ENCODE measurements at places on chromosomes 6 and 20.

- no peaks in the 10 kb centered on the region for H3K27me3 ChIP-seq
- peaks cover 32% of the 10 kb centered on the region for H3K4me1 ChIP-seq
- DNase-seq, result no peak
- peak overlapping the region; percentile 43 for H3K4me3 ChIP-seq
- H3K36me3 ChIP-seq, result no peaks in the 10 kb centered on the region
Measured at GRCh38 chr20:32562495-32562911, 22.6 kb downstream of the NOL4L start.

DNA sequence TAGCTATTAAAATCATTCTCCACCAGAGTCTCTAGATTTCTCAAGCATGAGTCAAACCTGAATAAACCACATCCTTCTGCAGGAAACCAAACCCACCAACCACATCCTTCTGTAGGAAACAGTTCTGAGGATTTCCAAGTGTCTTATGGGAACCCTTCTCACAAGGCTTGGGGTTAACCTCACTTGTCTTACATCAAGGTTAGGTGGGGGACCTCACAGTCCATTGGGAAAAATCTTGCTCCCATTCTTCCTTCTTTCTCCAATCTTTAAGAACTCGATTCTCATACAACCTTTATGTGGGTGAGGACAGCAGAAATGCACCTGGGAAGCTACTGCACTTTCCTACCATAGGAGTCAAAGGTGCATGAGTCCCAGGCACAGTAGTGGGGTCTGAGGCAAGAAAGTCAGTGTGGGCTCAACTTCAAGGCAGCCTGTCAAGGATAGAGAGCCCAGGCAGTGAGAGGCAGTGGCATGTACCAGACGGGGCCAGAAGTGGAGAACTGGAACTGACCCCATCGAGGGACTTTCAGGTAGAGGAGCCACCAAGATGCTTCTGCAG, 114.5 kb downstream of the SLC22A3 start:
- H3K4me3 ChIP-seq, result peak overlapping the region; percentile 81
- H3K27ac ChIP-seq, result peak overlapping the region; percentile 94
- H3K27me3 ChIP-seq, result no peaks in the 10 kb centered on the region
- DNase-seq, result peak; percentile 87

- H3K27ac ChIP-seq, result peak overlapping the region; percentile 85
- peaks cover 26% of the 10 kb centered on the region for H3K4me1 ChIP-seq
- H3K4me3 ChIP-seq, result peak overlapping the region; percentile 86
- DNase-seq, result no peak
- peaks cover 28% of the 10 kb centered on the region for H3K36me3 ChIP-seq
- H3K27me3 ChIP-seq, result no peaks in the 10 kb centered on the region
Measured at GRCh38 chr20:2652724-2653555, 508 bp downstream of the NOP56 start.

DNA sequence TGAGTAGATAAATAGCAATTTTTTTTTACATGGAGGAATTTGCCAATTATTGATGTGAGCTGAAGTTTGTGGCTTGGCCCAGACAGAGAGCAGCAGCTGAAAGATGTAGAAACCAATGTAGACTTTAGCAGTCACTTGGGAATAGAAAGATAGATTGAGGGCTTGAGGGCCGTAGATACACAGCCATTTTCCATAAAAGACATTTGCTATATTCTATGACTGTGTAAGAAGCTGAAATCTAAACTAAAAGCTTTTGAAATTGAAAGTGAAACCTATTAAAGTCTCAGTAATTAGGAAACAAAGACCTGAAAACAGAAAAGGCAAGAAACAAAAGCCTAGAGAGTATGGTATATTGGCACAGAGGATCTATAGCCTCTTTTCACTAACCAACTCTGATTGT, 332.7 kb downstream of the CENPW start:
- no peak overlapping the region for H3K27ac ChIP-seq
- H3K27me3 ChIP-seq, result no peaks in the 10 kb centered on the region
- no peak for DNase-seq

Measured in natural killer cell treated with Interleukin-12 subunit alpha and Interleukin-12 subunit beta and Interleukin-15 and Interleukin-18, amount 100 ng/mL, for 72 hours (primary cell).